ENCODE measurements at places on chromosomes 12 and 14.

GRCh38 chr12:1576410-1577241 lies 17.8 kb downstream of the FBXL14 start:
- no peaks in the 10 kb centered on the region for H3K27me3 ChIP-seq
- H3K27ac ChIP-seq, result peak overlapping the region; percentile 62
- H3K4me1 ChIP-seq, result peaks cover 22% of the 10 kb centered on the region
- H3K4me3 ChIP-seq, result peak overlapping the region; percentile 14
- DNase-seq, result peak; percentile 75
- no peaks in the 10 kb centered on the region for H3K36me3 ChIP-seq

DNA sequence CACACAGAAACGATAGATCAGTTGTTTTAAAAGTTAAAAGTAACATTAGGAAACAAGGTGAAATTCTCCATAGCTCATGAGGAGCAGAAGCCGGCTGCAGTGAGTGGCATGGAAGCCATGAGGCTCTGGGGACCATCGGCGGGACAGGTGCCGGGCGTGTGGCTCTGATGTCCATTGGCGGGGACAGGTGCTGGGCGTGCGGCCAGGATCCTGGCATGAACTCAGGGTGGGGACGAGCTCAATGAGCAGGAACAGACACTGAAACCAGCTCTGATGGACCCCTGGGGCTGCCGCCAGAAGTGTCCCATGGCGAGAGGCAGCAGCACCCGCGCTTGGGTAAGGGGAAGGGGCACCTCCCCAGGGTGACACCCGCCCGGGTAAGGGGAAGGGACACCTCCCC lies 75.1 kb downstream of the NOC4L start:
- H3K4me3 ChIP-seq, result no peak overlapping the region
- no peaks in the 10 kb centered on the region for H3K27me3 ChIP-seq
- no peaks in the 10 kb centered on the region for H3K36me3 ChIP-seq
- no peak overlapping the region for H3K27ac ChIP-seq
- H3K4me1 ChIP-seq, result no peaks in the 10 kb centered on the region

- DNase-seq, result no peak
- no peak overlapping the region for H3K27ac ChIP-seq
- H3K4me3 ChIP-seq, result no peak overlapping the region
- no peaks in the 10 kb centered on the region for H3K36me3 ChIP-seq
Observed at GRCh38 chr14:95471476-95471875, 45.0 kb downstream of the SYNE3 start.

DNA sequence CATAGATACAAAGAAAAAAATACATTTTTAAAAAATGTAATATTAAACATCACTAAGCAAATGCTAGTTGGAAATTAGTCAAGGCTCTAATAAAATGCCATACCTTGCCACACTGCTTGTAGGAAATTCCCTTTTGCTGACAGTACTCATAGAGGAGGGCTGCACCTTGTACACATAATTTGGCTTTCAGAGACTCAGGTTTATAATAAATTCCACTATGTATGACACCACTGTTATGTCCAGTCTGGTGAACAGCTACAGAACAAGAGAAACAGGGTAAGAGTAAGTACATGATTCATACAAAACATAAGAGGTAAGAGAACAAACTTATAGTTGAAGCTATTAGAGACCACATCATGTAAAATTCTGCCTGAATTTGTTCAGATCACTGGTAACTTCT lies 10.1 kb downstream of the L2HGDH start:
- H3K4me3 ChIP-seq, result no peak overlapping the region
- DNase-seq, result no peak
- H3K27me3 ChIP-seq, result no peaks in the 10 kb centered on the region
- no peaks in the 10 kb centered on the region for H3K36me3 ChIP-seq
- H3K4me1 ChIP-seq, result peaks cover 2% of the 10 kb centered on the region
- no peak overlapping the region for H3K27ac ChIP-seq

DNA sequence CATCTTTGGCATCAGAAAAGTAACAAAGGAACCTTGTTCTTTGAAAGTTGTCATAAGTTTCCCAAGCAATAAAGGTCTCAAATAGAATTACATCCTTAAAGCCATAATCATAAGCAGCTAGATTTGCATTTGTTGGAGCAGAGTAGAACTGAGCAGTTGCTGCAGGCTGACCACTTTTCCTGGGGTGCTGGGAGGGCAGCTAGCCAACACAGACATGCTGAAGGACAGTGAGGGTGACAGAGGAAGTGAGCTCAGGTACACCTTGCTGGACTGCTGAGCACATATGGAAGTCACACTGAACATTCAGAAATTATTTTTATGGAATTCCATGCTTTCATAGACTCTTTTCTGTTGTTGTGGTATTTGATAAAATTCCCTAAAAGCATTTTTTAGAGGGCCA lies 66.2 kb downstream of the MARK3 start:
- H3K36me3 ChIP-seq, result peaks cover 13% of the 10 kb centered on the region
- no peaks in the 10 kb centered on the region for H3K27me3 ChIP-seq
- no peak for DNase-seq
- H3K4me1 ChIP-seq, result peaks cover 3% of the 10 kb centered on the region

DNA sequence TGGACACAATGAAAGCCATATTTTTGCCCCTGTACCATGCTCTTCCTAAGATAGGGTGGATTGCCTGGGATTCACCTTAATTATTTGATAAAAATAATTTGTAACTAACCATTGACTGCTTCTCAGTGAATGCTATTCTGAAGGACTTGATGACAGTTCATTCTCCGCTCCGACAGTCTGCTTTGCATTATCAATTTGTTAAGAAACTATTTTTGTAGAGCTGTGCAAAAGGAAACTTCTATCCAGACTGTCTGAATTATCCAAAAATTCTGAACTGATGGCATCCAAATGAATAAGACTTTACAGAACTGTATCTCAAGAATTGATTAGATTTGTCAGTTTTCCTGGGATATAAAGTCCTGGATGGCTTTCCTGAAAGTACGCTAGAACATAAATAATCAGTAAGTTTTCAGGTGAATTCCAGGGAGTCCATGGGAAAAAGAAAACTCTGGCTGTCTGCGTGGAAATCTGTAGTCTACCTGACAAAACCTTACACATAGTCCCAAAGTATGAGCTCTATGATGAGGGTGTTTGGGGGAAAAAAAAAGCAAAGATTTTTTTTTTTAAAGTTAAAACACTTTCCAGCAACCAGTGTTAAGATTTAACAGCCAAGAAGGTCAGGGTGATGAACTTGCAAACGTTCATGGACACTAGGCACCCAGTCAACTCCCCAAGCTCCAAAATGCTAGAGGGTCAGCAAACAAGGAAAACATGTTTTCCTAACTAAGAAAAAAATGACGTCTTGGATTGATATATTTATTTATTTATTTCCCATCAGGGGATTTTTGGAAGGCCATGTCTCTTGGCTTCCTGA lies 291.1 kb upstream of the TBX3 start:
- H3K27ac ChIP-seq, result no peak overlapping the region
- H3K4me3 ChIP-seq, result no peak overlapping the region
- H3K27me3 ChIP-seq, result no peaks in the 10 kb centered on the region
- no peak for DNase-seq
- H3K36me3 ChIP-seq, result no peaks in the 10 kb centered on the region
- H3K4me1 ChIP-seq, result no peaks in the 10 kb centered on the region

GRCh38 chr14:24270537-24271133 lies 762 bp downstream of the RABGGTA start:
- no peaks in the 10 kb centered on the region for H3K27me3 ChIP-seq
- peaks cover 37% of the 10 kb centered on the region for H3K36me3 ChIP-seq
- H3K27ac ChIP-seq, result peak overlapping the region; percentile 81
- H3K4me3 ChIP-seq, result peak overlapping the region; percentile 65
- H3K4me1 ChIP-seq, result peaks cover 9% of the 10 kb centered on the region

- H3K27me3 ChIP-seq, result no peaks in the 10 kb centered on the region
- H3K27ac ChIP-seq, result no peak overlapping the region
- no peaks in the 10 kb centered on the region for H3K4me1 ChIP-seq
- no peak overlapping the region for H3K4me3 ChIP-seq
Observed at GRCh38 chr12:103462675-103463074, 33.1 kb downstream of the C12orf42 start.

- peaks cover 6% of the 10 kb centered on the region for H3K4me1 ChIP-seq
- no peaks in the 10 kb centered on the region for H3K36me3 ChIP-seq
- H3K27ac ChIP-seq, result no peak overlapping the region
- DNase-seq, result no peak
Observed at GRCh38 chr14:55938249-55938791, 179.9 kb upstream of the PELI2 start.

DNA sequence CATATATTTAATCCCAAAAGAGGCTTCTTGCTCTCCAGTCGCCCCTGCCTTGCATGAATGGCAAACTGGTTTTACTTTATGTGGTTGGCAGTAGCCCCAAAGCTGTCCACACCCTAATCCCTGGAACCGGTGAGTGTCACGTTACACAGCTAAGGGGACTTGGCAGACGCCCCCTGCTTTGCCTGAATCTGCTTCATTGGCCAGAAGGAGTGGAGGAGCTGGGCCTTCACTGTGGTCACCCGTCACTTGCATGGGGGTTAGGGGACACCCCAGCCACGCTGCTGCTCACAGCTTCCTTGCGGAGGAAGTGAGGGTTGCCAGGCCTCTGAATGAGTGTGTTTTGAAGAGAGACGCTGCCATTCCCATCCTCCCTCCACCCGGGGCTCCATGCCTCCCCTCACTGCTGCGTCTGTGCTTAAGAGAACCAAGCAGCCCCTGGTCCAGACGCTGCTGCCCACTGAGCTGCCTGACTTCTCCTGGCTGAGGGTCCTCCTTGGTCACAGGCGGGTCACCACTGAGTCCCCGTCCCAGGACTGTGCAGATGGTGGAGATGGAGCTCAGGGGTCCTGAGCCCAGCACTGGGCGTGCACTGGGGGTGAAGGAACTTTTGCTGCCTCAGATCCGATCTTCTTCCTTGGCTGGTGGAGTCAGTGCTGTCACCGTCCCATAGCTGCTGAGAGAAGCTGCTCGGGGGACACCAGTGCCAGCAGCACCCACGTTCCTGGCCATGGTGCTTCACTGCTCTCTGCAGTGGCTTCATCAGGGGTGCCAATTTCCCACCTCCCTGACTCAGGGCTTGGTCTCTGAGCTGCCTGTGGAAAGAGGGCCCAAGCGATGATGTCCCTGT lies 39.8 kb downstream of the GALNT9 start:
- H3K4me3 ChIP-seq, result no peak overlapping the region
- no peak overlapping the region for H3K27ac ChIP-seq
- H3K27me3 ChIP-seq, result peaks cover 40% of the 10 kb centered on the region
- H3K36me3 ChIP-seq, result no peaks in the 10 kb centered on the region

DNA sequence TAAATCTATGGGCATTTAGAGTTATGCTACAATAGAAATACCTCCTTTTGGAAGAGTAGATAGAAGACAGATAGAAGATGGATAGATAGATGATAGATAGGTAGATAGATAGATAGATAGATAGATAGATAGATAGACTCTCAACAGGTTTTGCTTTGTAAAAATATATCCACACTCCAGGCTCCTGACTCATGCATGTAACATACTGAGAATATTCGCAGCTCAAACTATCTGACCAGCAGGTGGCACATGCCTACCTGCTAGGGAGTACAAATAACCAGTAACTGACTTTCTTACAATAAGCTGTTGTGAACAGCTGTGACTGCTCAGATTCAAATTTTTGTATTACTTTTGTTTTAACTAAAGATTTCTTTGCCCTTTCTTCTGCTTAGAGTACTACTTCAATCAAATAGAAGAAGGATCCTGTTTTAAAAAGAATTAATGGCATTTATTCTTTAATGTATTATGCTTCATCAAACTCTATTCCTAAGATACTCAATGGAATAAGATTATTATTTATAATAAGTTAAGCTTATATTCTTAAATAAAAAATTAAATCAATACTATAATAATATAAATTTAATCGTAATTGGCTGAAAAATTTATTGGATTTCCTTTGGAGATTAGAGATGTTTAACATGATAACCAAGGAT lies 15.8 kb upstream of the CPNE8 start:
- no peaks in the 10 kb centered on the region for H3K4me1 ChIP-seq
- peak; percentile 68 for DNase-seq
- H3K36me3 ChIP-seq, result no peaks in the 10 kb centered on the region
- no peaks in the 10 kb centered on the region for H3K27me3 ChIP-seq

DNA sequence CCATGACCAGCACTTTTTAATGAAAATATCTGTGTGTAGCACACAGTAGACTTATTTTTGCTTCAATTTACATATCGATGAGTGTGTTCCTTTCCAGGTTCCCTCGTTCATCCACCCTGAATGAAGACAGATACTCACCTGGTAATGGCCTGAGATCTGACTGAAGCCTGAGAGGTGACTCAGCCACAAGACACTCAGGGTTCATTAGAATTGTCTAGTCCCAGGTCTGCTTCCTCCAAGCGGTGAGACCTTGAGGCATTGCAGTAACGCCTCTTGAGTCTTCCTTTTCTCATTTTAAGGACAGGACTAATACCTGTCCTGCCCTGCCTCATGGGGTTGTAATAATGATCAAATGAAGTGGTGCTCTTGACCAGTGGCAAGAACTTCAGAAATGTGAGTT lies 11.5 kb upstream of the KCNK13 start:
- H3K36me3 ChIP-seq, result no peaks in the 10 kb centered on the region
- peaks cover 10% of the 10 kb centered on the region for H3K27me3 ChIP-seq
- DNase-seq, result no peak
- H3K4me3 ChIP-seq, result no peak overlapping the region
- no peaks in the 10 kb centered on the region for H3K4me1 ChIP-seq

DNA sequence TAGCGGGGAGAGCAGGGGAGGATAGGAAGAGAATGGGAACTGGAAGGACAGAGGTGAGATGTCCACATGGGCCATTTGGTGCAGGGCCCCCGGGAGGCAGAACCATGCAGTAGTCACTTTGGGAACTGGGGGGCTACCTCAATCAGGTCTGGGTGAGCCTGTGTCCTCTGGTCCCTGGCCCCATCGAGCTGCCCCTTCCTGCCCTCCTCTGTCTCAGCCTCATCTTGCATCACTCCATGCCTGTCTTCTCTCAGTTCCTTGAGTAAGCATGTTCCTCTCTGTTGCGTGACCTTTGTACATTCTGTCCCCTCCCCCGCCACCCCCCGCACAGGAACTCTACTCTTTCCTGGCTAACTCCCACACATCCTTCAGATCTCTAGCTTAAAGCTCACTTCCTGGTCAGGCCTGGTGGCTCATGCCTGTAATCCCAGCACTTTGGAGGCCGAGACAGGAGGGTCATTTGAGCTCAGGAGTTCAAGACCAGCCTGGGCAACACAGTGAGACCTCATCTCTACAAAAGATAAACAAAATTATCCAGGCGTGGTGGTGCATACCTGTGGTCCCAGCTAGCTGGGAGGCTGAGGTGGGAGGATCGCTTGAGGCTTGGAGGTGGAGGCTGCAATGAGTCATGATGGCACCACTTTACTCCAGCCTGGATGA lies 23.2 kb downstream of the FOS start:
- DNase-seq, result peak; percentile 93
- H3K36me3 ChIP-seq, result no peaks in the 10 kb centered on the region
- peaks cover 23% of the 10 kb centered on the region for H3K4me1 ChIP-seq
- H3K27ac ChIP-seq, result peak overlapping the region; percentile 80
- no peak overlapping the region for H3K4me3 ChIP-seq
